Forelimb muscle (tissue), 1 donor: ENCODE measurements at places on chromosomes 12 and 14.

DNA sequence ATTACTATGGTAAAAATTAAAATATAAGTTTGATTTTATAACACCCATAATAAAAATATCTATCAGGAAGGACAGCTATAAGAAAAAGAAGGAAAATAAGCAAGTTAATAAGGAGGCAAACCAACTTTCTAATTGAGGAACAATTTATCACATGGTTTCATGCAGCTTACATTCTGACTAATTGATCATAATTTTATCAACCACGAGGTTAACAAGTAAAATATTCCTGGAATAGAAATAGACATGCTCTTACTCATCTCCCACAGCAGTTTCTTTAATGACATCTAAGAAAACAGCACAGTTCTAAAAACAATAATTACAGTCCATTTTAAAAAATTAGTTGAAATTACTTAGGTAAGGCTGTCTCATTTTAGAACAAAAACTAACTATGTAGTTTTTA lies 130.8 kb upstream of the KRR1 start:
- DNase-seq: no peak

DNA sequence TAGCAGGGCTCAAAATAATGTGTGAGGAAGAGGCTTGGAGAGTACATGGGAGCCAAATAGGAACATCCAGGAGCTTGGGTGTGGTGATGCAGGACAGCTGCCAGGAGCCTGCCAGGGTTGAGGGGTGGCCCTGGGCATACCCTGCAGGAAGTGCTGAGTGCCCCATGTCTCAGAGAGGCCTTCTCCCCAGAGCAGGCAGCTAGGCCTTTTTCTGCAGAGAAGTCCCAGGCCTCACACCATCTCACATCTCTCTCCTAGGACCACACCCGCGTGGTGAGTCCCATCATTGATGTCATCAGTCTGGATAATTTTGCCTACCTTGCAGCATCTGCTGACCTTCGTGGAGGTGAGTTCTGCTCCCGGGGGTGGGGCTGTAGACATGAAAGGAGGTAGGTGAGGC lies 66.9 kb downstream of the ERH start:
- DNase-seq: no peak

GRCh38 chr12:65631621-65632111 lies 192.6 kb upstream of the HMGA2 start:
- no peak for DNase-seq

- DNase-seq: no peak
Measured at GRCh38 chr12:124369827-124370378, 75.0 kb downstream of the RFLNA start.

DNA sequence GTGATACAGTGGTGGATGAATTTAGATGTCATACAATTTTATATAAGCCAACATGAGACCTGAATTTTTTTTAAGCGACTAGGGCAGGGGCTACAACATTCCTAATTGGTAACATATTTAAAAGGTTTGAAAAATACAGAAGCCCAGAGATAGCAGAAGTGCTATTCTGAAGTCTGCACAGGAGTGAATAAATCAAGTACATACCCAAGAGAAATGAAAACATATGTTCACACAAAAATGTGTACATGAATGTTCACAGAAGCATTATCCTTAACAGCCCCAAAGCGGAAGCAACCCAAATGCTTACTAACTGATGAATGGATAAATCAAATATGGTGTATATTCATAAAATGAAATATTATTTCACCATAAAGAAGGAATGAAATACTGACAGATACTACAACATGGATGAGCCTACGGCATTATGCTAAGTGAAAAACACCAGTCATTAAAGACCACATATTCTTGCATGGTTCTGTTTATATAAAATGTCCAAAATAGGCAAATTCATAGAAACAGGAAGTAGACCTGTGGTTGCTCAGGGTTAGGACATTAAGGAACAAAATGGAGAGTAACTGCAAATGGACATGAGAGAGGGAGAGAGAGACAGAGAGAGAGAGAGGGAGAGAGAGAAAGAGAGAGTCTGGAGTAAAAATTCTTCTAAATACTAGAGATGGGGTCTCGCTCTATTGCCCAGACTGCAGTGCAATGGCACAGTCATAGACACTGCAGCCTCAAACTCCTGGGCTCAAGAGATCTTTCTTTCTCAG lies 28.0 kb upstream of the GXYLT1 start:
- DNase-seq: no peak

GRCh38 chr12:6914246-6914946 lies at the start of gene ENO2:
TSS of gene ENO2 (plus strand) at chr12:6914580. CDS start at chr12:6915833, 1,253 bp downstream.
- DNase-seq: no peak

GRCh38 chr14:71117839-71118743 lies 210.8 kb downstream of the PCNX1 start:
- no peak for DNase-seq

DNA sequence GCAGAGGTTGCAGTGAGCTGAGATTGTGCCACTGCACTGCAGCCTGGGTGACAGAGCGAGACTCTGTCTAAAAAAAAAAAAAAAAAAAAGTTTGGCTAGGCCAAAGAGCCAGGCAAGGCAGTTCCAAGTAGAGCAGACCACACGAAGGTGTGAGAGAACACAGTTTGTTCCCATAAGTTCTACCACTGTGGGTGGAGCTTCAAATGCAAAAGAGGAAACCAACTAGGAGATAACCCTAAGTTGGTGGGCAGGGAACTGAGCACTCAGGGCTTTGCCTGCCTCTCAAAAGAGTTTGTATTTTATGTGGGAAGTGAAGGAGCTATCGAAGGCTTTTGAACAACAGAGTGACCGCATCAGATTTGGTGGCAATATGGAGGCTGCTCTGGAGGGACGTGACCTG lies 15.1 kb downstream of the SOCS2 start:
- DNase-seq: no peak

DNA sequence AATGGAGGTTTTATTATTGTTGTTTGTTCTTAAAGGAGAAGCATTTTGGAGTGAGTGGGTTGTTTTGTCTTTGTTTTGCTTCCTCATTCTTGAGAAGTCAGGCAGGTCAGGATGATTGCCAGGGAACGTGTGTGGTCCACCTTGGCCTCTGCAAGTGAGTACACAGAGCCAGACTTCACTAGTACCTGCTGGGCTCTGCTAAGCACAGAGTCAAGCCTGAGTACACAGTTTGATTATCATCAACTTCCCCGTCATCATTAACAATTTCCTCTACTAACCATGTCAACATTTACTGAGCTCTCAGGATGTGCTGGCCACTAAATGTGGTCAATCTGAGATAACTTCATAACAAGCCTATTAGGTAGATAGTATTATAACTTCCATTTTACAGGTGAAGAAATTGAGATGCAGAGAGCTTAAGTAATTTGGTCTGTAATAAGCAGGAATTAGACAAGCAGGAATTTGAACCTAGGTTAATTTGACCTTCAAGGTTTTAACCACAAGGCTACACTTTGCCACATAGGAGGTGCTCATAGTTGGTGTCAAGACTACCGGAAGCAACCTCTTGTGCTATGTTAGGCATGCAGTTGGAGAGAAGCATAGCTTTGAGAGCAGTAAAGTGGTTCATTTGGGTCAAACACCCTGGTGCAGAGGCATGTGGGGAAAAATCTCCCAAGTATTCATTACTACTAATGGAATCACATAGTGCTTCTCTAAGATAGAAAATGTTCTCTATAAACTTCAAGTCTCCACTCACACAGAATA lies 178.3 kb downstream of the NUAK1 start:
- DNase-seq: no peak

DNA sequence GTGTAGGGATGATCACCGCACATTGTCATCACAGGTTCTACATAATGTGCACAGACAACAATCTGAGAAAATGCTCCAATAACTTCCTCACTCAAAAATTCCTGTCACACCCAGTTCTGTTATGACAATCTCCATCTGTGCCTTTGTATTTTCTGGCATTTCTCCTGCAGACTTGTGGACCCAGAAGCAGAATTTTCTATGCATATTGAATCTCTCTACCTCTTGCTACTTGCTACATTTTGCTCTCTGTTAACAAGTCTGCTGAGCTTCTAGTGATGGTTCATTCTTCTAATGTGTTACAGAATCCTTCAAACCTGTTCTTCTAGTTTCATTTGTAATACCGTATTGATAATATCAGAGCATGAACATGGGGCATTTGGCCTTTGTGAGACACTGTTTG lies 127.8 kb upstream of the PTPRQ start:
- DNase-seq: no peak

GRCh38 chr12:32788405-32788804 lies 32.7 kb upstream of the YARS2 start:
- DNase-seq: no peak

GRCh38 chr12:25388183-25388582 lies 137.5 kb upstream of the KRAS start:
- DNase-seq: no peak

- DNase-seq: no peak
Measured at GRCh38 chr12:102629262-102629888, 149.0 kb upstream of the IGF1 start.

DNA sequence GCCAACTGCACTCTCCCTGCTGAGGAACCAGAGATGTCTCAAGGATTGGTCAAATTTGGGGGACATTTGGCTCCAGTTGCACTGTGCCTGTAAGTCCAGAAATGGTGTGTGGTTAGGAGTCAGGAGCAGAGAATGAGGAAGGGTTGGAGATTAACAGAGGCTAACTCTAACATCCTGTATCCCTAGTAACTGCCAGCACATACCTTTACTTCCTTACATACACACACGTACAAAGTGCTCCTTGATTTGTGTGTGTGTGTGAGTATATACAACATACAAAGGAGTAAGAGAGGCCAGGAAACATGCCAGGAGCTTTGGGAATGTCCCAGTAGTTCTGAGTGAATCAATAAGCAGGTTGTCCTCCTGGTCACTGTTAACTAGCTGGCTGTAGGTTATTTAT lies 39.8 kb upstream of the NRXN3 start:
- no peak for DNase-seq

GRCh38 chr12:109052097-109052413 lies 321 bp upstream of the USP30 start:
- no peak for DNase-seq

GRCh38 chr14:74242021-74242779 lies 3.0 kb downstream of the VSX2 start:
- DNase-seq: no peak

GRCh38 chr12:131603939-131604795 lies 106.7 kb upstream of the SFSWAP start:
- DNase-seq: no peak

DNA sequence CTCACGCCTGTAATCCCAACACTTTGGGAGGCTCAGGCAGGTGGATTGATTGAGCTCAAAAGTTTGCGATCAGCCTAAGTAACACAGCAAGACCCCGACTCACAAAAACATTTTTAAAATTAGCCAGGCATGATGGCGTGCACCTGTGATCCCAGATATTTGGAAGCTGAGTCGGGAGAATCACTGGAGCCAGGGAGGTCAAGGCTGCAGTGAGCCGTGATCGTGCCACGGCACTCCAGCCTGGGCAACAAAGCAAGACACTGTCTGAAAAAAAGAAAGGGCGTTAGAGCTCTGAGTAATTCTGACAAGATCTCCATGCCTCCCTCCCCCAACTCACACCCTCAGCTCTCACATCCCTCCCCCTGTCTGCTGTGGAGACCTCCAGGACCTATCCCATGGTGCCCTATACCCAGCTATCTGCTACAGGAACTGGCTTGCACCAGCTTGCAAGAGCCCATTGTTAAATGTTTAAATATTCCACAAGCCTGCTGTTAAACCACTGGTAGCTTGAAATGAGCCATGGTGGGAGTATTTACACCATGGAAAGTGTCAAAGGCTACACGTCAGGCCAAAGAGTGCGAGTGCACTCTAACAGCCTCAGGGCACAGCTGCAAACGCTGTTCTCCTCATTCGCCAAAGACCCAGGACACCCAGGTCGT lies 35.1 kb upstream of the PPP2R5C start:
- DNase-seq: no peak

DNA sequence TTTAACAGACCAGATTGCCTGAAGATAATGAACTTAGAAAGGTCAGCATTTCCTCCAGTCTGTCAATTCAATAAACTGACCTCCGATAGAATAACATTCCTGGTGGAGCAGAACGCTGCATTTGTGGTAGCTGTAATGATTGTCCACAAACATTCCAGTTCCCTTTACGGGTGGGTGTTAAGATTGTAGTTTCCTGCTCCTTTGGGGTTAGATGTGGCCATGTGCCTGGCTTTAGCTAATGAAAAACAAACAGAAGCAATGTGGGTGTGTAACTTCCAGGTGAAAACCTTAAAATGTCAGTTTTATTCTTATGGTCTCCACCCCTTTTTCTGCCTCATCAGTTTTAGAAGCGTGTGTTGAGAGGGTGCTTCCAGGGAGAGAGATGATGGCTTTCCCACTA lies 217.3 kb upstream of the CRY1 start:
- DNase-seq: no peak

- no peak for DNase-seq
Measured at GRCh38 chr12:124440841-124441381, 126.5 kb downstream of the NCOR2 start.

- no peak for DNase-seq
Measured at GRCh38 chr12:116524964-116525379, 34.2 kb upstream of the MAP1LC3B2 start.

GRCh38 chr14:67680941-67681340 lies 6.5 kb upstream of the VTI1B start:
- no peak for DNase-seq

GRCh38 chr12:85630851-85631250 lies 205.4 kb downstream of the RASSF9 start:
- DNase-seq: no peak

DNA sequence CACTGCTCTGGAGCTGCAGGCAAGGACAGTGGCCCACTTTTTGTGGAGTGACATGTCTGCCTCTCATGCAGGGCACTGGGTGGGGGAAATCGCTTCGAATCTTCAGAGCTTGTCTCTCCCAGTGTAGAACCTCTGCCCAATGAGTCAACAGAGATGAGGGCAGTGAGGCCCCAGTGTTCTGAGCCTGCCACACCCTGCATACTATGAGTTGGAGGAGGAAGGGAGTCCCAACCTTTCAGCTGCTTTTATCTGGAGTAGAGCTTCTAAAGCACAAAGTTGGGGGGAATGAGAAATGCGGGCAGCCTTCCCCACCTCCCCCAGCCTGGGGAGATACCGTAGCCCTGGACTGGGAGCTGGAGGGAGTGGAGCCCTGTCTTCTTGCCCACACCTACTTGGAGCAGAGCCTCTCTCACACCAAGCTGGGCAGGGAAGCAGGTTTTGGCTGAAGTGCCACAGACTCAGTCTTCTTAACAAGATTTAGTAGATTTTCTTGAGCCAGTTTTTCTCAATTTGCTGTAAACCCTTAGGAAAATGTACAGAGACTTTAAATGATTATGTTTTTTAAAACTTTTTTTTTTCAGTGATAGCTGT lies 159.1 kb downstream of the ADGRD1 start:
- DNase-seq: no peak

- DNase-seq: no peak
Measured at GRCh38 chr12:6535960-6536847, 1.9 kb downstream of the GAPDH start.

GRCh38 chr14:61462566-61463193 lies 141.3 kb downstream of the PRKCH start:
- DNase-seq: no peak

DNA sequence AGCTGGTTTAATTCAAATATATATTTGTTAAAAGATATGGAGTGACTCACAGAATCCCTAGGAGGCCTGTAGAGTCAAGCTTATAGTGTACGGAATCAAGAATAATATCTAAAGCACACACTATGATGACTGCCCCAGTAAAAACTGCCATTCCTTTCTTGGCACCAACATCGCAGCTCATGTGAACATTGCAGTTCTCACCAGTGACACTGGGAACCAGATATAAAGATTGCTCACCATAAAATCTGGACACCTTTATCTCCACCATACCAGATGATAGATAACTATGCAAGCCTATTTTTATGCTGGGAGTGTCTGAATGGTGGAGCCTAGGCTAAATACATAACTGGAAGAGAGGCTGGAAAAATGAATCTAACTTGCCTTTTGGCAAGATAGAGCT lies 463.9 kb upstream of the TBX3 start:
- DNase-seq: no peak
